ENCODE measurements at places on chromosomes 2 and 18.

DNA sequence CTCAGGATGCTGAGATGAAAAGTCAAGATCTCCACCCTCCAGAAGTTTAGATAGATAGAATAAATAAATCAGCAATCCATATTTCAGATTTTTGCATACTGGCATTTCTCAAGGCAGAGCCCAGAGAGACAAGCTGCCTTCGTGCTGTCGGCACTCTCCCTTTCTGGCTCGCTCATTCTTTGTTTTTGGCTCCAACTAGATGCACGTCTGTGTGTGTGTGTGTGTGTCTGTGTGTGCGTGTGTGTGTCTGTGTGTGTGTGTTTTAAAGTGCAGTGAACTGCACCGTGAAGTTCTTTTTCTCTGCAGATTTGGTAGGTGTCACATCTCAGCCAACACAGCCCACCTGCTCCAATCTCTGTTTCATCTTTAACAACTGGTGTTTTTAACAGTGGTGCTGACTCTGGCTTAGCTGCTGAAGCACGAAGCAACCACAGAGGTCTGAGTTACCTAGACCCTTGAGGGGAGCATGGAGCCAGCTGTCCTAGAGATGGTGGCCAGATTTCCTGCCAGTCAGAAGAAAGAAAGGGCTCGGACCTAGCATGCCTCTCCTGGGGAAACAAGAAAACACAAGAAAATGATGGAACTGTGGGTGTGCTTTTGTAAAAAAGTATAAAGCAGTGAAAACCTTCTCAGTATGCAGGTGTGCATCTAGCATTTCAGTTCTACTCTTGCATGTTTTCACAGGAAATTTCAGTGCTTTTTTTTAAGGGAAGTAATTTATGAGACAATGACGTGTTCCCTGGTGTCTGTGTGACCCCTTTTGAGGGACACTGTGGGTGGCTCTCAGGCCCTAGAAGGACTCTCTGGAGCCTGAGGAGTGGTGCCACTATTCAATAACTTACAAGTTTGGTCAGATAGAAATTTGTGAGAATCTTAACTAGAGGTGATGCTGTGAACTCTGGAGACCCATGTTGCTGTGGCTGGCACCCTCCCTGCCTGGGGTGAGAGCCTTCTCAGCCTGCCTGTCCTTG, 364.3 kb downstream of the RNF144A start:
- DNase-seq: no peak

GRCh38 chr2:207655000-207655399, 29.8 kb upstream of the METTL21A start:
- DNase-seq: no peak

- no peak for DNase-seq
These were observed 6.9 kb upstream of the CCBE1 start for GRCh38 chr18:59704146-59704545.

DNA sequence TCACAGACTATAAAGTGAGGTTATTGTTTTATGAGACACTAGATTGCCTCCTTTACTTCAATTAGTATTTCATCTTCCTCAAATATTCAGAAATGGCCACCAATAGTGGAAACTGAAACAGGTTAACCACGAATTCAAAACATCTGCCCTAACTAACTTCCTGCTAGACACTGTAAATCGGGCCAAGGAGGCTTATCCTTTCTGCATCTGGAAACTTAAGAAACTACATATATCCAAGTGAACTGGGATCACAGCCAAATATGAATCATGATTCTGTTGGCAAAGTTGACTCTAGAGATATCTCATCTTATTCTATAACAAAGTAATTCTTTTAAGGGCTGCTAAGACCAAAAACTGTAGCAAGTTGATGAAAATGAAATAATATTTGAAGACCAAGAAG, 136.6 kb upstream of the ZC3H15 start:
- DNase-seq: no peak

- DNase-seq: no peak
These were observed 9.1 kb downstream of the MPPE1 start for GRCh38 chr18:11899063-11899462.

- DNase-seq: no peak
These were observed 24.0 kb downstream of the R3HDM1 start for GRCh38 chr2:135555311-135555710.

DNA sequence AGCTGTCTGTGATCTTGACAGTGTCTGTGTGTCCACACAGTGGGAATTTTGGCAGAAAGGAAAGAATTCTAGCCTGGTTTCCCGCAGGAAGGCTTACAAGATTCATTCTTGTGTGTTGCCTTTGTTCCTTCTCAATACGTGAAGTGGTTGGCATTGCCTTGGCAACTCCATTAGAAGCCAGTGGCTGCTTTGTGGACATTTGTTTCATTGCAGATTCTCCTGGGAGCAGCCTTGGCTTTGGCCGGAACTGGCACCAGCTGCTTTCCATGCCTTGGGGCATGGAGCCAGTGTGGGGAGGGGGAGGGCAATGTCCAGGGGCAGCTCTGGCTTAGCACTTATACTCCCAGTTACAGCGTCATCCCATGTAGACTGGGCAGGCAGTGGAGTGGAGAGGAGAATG, 39.4 kb downstream of the KIF5C start:
- no peak for DNase-seq

DNA sequence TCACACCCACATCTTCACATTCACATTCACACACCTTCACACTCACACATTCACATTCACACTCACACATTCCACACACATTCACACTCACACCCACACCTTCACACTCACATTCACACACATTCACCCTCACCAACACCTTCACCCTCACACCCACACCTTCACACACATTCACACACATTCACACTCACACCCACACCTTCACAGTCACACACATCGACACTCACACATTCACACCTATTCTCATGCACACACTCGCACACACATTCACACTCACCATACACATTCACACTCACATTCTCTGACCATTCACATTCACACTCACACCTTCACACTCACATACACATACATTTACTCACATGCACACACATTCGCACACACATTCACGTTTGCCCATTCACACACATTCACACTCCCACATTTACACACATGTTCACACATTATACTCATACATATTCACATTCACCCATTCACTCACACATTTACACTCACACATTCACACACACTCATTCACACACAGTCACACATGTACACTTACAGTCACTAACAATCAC, 62.7 kb downstream of the BIN1 start:
- no peak for DNase-seq

GRCh38 chr18:57951117-57951796, 92.8 kb upstream of the NEDD4L start:
- no peak for DNase-seq

All from activated CD4-positive, alpha-beta T cell treated with anti-CD3 and anti-CD28 coated beads for 36 hours (primary cell).